ENCODE measurements at places on chromosomes 13 and 19.
A peak's percentile ranks its signal among the peaks of the same experiment; 100 is the strongest.

DNA sequence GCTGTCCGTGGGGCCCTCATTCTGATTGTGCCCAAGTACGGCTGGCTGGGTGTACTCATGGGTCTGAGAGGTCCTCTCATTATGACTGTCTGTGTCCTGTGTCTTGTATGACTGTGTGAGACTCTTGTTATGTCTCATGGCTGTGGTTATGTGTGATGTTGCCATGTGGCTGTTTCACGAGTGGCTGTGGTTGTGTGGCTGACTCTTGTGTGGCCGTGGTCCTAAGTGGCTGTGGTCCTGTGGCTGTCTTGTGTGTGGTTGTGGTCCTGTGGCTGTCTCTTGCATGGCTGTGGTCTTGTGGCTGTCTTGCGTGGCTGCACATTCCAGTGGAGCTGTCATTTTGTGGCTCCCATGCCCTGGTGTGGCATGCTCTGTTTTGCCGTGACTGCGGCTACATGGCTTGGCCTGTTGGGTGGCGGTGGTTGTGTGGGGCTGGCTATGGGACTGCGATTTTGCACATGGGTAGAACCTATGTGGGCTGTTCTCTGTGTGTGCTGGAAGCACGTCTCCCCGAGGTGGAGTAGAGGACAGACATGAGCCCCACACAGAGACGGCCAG lies 2.5 kb downstream of the LYL1 start:
- peak; percentile 80 for DNase-seq

GRCh38 chr19:37505958-37506386 lies 767 bp upstream of the ZNF793 start:
- DNase-seq = no peak

DNA sequence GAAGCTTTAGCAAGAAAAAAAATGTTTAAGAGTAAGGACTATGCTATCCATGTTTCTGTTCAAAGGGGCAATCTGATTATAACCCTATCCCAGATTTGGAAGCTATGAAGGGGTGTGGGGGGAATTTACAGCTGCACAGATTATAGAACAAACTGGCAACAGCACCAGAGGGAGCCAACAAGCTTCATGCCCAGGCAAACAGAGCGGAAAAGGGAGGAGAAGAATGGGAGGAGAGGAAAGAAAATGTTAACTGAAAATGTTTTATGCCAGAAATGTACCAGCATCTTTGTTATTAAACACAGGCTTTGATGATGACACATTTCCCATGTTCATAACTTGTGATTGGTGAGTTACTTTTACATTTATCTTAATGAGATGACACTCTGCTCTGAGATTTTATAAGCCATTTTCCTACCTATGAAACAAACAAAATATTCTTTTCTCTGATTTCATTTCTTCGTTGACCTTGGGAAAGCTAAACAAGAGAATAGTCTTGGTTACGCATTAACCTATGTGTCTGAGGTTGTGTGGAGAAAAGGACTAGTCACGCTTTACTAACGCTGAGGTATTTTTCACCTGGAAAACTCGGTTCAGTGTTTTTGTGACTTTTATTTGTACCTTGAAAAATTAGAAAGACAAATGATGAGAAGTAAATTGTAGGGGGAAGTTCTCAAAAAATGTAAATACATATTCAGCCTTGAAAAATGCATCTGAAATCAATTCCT lies 235.8 kb upstream of the MIR17HG start:
- no peak for DNase-seq

DNA sequence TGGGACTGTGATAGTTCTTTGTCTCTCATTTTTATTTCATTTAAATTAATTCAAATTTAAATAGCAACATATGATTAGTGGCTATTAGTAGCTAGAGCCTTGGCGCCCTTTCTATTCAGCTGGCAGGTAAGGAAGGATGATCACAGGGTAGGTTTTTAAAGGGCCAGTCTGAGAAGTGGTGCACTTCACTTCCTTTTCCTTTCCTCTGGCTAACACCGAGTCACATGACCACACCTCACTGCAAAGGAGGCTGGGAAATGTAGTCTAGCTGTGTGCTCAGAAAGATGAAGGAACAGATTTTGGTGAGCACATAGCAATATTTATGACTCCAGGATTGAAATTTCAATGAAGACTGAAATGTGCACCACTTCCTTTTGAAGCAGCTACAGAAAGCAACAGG lies 128.7 kb downstream of the TSHZ3 start:
- peak; percentile 39 for DNase-seq

Data from activated CD4-positive, alpha-beta T cell treated with anti-CD3 and anti-CD28 coated beads for 48 hours (primary cell).